ENCODE measurements at places on chromosomes 2 and 18.

DNA sequence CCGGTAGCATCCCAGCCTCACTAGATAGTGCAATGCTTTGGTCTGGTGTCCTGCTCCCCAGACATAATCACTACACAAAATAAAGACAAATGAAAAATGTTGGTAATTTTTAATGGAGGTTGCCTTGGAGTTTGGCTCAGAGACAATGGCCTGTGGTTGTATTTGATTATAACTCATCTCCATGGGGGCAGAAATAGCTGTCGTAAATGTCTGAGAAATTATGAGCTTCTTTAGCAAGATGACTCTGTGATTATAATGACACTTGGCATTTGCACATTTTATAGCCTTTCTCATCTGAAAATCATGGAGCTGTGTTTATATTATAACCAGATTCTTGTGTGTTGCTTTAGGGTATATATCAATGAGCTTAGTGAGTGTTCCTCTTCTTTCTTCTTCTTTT lies 1779.7 kb upstream of the CELF4 start:
- no peak for DNase-seq

DNA sequence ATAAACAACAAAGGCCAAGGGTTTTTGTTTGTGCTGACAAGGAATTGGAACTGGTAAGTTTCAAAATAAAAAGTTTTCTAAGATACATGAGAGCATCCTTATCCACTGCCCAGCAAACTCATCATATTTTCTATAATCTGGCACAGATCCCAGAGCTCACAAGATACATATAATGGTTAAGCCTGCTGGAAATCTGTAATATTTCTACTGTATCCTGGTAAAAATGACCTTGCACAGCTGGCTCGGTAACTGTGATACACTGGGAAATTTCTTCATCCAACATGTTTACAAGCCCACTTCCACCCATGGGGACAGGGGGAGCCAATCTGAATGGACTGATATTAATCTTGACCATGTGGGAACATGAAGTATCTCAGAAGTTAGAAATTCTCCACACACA lies 425.4 kb upstream of the MMADHC start:
- no peak for DNase-seq

DNA sequence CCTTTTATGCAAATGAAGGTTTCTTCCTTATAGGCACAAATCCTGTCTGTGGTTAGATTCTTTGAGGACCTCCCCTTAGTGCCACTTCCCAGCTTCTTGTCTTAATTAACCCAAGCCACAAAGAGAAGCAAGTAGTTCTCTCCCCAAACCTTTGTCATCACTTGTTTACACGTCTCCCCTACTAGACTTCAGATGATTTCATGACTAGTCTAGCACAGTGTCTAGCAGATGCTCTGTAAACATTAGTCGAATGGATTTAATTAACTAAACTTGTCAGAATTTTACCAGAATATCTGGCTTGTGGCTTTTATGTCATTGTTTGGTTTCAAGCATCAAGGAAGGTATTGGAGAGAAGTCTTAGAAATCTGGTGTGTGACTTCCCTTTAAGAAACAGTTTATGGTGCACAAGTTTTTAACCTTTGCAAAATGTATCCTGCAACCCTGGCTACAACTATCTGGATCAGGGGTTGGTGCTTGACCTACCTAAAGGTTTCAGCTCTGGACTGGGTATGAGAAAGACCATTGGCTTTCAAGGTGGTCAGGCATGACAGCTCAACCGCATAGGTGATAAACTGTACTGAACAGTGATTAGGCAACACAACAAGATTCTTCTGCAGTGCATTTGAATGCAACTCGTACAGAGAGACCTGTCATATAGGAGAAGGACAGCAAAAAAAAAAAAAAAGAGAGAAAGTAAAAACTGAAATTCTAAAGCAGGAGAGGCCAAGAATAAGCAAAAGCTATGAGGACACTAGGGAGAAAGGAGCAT lies 93.2 kb upstream of the CCDC150 start:
- no peak for DNase-seq

DNA sequence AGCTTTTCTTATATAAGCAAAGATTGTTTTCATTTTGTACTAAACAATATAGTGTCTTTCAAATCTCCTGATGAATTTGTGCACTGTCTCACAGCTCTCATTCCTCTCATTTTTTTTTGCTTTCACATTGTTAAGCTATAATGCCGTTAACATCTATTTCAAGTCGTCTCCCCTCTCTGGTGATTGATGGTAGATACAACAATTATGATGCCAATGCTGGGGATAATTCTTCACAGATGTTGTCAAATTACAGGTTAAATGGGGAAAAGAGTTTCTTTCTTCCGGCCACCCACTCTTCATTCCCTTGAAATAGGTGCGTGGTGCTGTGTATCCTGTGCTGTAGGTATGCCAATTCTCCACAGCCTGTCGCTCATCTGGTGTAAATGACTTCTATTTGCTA lies 1053.7 kb upstream of the ZEB2 start:
- no peak for DNase-seq

DNA sequence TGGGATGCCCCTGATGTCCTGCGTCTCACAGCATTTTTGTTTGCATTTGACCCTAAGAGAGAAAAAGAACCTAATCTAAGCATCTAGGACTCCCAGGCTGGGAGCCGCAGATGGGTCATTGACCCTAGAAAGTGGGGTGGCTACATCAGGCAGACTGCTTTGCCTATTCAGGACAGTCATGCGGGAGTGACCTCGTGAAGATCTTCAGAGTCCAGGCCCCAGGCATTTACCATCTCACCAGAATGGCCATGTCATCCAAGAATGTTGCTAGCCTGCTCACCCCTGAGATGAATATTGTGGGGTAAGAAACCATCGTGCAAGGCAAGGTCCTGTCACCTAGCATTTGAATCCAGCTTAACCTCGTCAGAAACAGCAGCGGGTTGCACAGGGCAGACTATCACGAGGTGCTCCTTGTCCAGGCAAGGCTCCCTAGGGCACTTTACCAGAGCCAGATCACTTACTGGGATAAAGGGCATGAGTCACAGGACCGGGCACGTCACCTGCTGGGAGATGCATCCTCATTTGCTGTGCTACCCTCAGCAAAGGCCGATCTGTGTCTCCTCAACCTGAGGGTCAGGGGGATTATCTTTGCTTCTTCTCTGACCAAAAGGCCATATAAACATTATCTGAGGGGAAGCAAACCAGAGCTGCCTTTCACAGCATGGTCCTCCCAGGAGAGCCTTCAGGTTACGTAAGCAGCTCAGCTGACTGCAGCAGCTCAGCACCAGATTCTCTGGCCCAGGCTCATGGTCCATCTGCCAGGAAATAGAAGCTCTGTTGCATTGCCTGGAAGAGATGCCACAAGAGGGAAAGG lies 162.3 kb downstream of the ACKR3 start:
- DNase-seq, result no peak

GRCh38 chr18:60122339-60122738 lies 222.5 kb downstream of the PMAIP1 start:
- no peak for DNase-seq

GRCh38 chr2:3406501-3406900 lies 27.0 kb downstream of the TRAPPC12 start:
- DNase-seq, result no peak

DNA sequence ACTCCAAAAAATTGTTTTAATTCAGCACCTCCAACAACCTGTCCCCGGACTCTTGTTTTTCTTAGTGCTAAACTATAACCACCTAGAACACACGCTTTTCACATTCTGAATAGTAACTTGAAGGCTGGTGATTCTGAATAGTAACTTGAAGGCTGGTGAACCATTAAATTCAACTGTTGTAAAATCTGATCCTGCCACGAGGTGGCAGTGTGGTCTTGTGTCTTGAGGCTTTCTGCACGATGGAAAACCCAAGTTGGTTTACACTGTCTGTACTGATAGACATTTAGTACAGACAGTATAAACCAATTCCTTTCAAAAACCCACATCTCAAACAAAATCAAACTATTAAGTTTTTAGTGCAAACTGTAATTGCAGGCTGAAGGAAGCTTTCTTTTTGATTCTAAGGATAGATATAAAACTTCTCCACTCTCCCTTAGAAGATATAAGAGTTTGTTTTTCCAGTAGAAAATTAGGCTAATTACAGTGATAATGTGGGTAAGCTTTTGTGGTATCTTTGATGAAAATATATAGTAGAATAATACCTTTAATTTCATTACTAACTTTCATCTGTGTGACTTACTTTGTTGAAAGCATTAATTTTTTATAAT lies 57.6 kb downstream of the VAPA start:
- DNase-seq, result peak; percentile 60

DNA sequence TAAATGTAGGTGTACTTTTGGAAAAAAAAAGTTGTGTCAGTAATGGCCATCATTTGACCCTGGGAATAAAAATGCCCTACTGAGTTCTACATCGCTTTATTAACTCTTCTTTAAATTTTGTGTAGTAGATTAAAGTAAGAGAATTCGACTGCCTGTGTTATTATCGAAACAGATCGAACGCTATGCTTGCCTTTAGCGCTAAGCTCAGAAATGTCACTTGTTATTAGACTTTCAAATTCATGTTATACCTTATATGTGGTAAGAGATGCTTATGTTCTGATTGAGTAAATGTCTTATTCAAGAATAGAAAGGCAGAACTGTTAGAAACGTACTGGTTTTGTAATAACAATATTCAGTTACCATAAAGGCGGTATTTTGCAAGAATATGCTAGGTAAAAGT lies 1.4 kb downstream of the UGP2 start:
- no peak for DNase-seq

GRCh38 chr2:24825883-24826772 lies 32.9 kb downstream of the CENPO start:
- DNase-seq, result no peak

Measured in NCI-H1436 (cell line).